ENCODE measurements at places on chromosomes 1 and 21. TPM values are rescaled to one million over a fixed set of nuclear protein-coding genes. Genes with fewer than 3 reads are reported as not detected.
A peak's percentile ranks its signal among the peaks of the same experiment; 100 is the strongest.

CASZ1 gene
- not detected for total RNA-seq

DNA sequence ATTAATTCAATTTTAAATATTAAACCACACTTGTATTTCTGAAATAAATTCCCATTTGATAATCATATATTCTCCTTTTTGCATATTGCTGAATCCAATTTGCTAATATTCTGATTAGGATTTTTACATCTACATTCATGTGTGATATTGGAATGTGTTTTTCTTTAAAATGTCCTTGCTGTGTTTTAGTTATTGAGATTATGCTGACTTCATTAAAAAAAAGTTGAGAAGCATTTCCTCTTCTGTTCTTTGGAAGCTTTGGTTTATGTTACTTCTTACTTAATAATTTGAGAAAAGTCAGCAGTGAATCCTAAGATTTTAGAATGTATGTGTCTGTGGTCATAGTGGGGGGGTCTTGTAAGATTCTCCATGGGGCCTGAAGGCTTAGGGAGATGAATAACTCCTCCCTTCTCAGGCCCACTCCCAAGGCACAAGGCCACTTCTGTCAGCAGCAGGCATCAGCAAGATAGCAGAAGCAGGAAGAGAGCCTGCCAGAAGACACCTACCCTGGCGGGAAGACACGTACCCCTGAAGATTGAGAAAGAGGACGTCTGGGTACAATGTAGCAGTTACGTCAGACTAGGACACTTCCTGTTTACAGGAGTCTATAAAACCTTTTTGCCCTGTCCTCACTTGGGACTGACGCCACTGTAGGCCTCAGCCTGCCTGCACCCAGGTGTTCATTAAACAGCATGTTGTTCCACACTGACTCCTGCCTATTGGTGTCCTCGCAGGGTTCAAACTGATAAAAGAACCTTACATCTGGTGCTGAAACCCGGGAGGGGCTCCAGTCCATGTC is 56.9 kb downstream of the ODF2L start:
- no peak for DNase-seq

RHCE gene
- total RNA-seq, result 0.27 TPM

KPRP gene
- total RNA-seq, result not detected

HSD11B1 gene
- 33.3 TPM for total RNA-seq

CCDC27 gene
- total RNA-seq, result not detected

DNA sequence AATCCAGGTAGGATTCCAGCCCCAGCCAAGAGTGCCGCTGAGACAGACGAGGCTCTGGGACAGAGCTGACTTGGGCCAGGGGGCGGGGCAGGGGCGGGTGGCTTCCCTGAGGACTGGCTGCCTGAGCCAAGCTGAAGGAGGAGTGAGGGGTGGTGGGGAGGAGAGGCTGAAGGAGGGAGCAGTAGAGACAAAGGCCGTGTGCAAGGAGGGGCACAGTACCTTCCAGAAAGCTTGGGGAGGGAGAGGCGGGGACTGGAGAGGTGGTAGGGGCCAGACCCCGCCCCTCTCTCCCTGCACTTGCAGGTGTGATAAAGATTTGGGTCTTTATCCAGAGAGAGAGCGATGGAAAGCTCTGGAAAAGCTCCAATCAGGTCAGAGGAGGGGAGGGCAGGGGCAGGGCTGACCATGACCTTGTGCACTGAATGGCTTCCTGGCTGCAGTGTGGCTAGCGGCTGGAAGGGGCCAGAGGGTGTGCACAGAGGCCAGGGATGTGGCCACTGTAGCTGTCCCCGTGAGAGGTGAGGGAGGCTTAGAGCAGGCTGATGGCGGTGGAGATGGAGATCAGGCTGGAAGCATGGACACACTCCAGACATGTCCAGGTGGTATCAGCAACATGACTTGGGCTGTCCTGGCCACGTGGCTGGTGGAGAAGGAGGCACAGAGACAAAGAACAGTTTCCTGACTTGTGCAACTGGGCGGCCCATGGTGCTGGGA is 6.7 kb upstream of the EPHA8 start:
- no peak for DNase-seq

GRCh38 chr1:59061876-59062275 is 235.0 kb upstream of the FGGY start:
- DNase-seq, result peak; percentile 97

- DNase-seq, result peak; percentile 8
Observed at GRCh38 chr1:203229471-203230135, at the start of gene CHIT1. Gene CHIT1, minus strand, starts transcription at chr1:203229673. Its CDS starts 37 bp downstream, at chr1:203229636.
